ENCODE measurements at places on chromosomes 4 and X.

DNA sequence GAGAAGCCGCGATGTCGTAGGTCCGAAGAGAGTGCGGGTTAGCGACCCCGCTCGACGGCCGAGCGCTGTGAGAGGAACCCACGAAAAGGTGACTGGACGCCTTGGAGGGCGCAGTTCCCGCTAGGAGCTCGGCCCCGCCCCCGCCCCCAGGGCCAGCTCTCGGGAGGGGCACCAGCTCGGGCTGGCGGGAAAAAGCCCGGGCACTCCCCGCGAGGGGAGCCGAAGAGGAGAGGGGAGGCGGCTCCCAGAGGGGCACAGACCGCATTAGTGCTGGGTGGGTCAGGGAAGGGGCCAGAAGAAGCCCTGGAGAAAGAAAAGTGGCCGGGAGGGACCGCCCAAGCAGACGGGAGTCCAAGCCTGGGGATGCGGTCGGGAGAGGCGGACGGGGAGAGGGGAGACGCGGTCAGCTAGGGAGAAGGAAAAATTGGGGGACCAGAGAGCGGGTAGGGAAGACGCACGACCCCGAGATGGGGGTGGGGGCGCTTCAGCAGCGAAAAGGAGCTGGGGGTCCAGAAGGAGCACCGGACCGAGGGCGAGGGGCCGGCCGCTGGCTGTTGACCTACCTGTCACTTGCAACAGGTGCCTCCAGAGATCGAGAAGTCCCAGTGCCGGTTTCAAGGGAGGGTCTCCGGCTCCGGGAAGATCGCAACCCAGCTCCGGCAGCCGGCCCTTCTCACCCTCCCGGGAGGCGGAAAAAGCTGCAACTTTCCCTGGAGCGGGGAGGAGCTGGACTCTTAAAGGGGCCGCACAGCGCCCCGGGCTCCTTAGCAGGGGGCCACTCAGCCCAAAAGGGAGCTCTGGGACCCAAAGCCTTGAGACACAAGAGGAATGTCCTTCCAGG lies at the start of gene SYTL4:
SYTL4 (minus strand) TSS at position 681 of the 841 bp plus-strand sequence. CDS start 30,084 bp downstream, outside the sequence.
- peak; percentile 11 for DNase-seq

GRCh38 chr4:20311856-20312255 lies 60.2 kb downstream of the SLIT2 start:
- DNase-seq, result no peak

- DNase-seq, result peak; percentile 18
These were observed 34.1 kb upstream of the GAB1 start for GRCh38 chr4:143302536-143302935.

- DNase-seq, result no peak
These were observed 275.2 kb downstream of the EVC2 start for GRCh38 chr4:5433196-5433595.

GRCh38 chr4:184438375-184438774 lies 36.0 kb downstream of the IRF2 start:
- no peak for DNase-seq

GRCh38 chrX:34112459-34112858 lies 19.7 kb downstream of the FAM47A start:
- DNase-seq, result no peak

GRCh38 chrX:42237956-42238355 lies 314.6 kb upstream of the CASK start:
- no peak for DNase-seq

DNA sequence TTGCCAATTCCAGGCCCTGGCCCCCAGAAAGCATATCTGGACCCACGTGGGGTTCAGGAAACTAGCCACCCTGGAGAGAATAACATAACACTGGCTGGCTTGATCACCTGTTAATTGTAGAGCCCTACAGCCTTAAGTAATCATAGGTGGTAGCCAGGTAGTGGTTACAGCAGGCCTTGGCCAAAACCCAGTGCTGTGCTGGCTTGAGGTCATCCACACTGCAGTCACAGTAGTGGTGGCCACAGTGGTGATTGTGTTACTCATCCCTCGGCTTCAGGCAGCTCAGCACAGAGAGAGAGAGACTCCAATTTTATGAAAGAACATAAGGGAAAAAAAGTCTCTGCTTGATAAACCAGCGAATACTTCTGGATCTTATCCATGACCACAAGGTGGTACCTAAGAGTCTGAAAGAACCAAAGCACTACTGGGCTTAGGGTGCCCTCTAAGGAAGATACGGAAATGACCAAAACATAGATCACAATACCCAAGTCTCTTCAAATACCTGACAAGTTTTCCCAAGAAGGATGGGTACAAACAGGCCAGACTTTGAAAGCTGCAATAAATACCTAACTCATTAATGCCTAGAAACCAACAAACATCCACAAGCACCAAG lies 46.6 kb upstream of the CDX4 start:
- no peak for DNase-seq

- DNase-seq, result no peak
These were observed 14.9 kb upstream of the ZCCHC4 start for GRCh38 chr4:25297528-25298242.
